Tibial nerve (tissue), 4 donors: ENCODE measurements at places on chromosomes 5 and 9.

GRCh38 chr5:107502676-107503060, 168.1 kb downstream of the EFNA5 start:
- no peak for DNase-seq

DNA sequence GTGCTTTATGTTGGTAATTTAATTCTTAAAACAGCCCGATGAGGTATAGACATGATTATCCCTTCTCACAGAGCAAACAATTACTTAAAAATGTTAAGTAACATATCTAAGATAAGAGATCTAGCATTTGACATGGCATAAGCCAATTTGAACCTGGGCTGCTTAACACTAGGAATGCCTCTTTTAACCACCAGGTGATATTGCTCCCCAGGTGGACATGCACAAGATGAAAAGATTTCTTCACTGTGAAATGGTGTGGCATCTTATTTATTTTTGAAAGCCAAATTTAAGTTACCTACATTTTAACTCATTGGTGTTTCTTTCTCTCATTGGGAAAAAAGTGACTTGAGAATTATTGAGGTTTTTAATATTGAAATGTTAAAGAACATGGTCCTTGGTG, 15.8 kb upstream of the LRRC70 start:
- no peak for DNase-seq

DNA sequence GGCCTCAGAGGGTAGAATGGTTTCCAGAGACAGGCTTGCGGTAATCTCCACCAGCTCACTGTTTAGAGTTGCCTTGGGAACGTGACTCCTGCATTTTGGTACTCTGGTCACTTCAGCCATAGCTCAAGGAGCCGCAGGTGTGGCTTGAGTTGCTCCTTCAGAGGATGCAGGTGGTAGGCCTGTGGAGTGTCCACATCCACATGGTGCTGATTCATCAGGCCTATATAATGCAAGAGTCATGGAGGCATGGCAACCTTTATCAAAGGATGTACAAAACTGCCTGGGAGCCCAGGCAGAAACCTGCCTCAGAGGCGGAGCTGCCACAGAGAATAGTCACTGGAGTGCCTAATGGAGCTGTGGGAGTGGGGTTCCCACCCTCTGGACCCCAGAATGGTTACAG, 114.2 kb downstream of the ANXA1 start:
- no peak for DNase-seq

DNA sequence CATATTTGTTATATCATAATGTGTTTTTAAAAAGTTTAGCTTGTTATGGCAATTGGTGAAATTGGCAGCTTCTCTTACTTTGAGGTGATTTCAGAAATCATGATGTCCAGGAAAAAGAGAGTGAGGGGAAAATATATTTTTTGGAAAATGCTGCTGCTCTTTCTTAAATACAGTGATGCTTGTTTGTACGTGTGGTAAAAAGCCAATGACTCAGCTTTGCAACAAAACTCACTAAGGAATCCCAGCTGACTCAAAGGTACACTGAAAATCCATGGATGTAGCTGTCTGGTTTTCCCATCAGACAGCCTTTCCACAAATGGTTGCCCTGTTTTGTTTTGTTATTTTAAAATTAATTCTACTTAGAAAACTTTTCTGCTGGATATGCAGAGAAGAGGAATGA, 306.4 kb upstream of the PAPPA start:
- no peak for DNase-seq

DNA sequence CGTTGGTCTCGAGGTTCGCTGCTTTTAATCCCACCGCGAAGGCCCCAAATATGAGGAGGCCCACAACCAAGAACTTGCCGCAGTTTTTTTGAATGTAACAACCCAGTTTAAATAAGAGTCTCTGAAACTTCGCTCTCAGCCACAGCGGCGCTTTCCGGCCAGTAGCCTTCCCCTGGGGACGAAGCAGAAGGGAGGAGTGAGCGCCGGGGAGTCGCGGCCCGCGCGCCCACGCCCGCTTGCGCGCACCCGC, 10.4 kb downstream of the PTCH1 start:
- DNase-seq, result no peak

DNA sequence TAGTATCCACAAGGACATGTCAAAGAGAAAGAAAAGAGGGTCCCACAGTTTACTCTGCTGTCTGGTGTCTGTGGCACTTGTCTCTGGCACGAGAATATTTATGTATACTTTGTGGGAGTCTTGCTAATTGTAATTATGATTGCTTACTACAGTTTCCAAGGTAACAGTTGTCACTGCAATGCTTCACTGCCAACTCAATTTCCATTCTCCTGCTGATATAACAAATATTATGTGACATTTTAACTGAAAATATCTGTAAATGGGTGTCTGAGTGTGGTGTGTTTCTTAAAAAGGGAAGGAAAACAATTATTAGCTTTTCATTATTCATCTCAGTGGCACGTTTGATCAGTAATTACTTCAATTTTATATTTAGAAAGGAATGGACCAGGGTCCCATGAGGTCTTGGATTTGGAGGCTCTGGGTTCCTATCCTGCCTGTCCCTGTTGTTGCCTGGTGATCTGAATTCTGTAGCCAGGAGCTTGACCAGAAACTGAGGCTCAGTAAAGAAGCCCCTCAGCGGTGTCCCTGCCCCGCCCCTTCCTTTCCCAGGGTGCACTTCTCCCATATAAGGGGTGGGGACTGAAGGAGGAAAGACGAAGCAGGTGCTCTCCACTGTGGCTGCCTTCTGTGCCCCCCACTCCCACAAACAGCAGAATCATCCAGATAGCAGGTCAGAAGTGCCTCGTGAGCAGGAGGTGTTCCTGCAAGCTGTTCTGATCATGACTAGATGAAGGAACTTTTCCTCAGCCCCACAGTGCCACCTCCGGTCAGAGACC, 137.3 kb upstream of the KIF2A start:
- DNase-seq, result no peak
